ENCODE measurements at places on chromosomes 12 and 14.

DNA sequence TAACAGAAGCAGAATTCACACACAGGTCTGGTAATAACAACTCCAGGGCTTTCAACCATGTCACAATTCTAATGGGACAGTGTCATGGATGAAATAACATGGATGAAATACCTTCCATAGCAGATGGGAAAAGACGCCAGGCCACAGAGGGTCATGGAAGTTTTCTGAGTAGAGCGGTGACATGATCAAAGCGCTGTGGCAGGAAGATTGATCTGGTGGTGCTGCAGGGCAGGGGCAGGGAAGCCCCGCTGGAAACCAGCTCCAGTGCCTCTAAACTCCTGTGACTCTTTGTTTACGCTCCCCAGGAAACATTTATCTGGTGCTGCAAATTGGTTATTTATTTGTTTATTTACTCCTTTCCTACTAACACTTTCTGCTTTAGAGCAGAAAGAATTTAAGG lies 108.3 kb upstream of the HMGA2 start:
- no peak for DNase-seq

DNA sequence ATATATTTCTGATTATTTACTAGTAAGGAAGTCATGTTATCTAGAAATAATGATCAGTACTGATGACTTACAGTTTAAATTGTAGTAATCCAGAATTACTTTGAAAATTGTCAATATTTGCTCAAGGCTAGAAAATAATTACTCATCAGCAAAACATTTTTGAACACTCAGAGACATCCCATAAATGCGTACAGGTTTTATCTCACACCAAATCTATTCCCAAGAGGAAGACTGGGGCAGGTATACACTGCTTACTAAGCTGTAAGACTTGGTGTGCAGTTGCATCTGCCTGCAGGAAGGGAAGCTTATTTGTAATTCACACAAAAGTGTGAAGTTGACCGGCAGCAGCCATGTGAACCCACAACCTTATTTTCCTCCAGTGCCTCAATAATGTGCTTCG lies 146.4 kb downstream of the CCER1 start:
- no peak for DNase-seq

- no peak for DNase-seq
Observed at GRCh38 chr12:121470751-121471150, 70.8 kb downstream of the RNF34 start.

DNA sequence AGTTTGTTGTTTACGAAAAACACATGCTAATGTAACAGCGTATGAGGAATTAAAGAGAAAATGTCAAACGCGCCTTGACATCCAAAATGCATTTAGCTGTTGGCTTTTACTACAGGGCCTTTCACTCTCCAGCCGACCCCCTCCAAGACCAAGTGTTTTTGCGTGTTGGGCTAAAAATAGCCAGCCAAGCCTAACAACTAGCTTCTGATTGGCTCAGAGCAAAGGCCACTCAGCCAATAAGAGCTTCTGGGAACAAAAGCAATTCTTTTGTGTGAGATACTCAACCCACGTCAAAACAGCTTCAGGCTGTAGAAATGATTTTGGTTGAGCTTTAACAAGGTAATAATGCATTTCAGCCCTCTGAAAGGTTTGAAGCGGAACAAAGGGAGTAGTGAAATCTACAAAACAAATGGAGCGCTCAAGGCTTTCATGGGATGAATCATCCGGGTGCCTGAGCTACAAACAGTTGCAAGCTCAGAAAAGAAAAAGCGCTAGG lies 198.7 kb upstream of the DCN start:
- DNase-seq, result no peak

DNA sequence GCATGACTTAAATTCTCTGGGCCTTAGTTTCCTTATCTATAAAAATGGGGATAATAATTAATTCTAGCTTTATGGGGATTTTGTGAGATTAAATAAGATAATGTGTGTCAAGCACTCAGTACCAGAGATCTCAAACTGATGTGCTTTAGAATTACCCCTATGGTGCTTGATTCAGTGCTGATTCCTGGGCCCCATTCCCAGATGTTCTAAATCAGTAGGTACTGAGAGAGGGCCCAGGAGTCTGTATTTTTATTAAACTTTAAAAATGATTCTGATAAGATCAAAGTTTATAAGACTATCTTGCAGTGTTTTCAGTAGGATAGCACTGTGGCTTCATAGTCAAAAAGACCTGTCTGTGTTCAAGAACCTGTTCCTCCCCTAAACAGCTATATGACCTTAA lies 89.1 kb upstream of the RIC8B start:
- no peak for DNase-seq

DNA sequence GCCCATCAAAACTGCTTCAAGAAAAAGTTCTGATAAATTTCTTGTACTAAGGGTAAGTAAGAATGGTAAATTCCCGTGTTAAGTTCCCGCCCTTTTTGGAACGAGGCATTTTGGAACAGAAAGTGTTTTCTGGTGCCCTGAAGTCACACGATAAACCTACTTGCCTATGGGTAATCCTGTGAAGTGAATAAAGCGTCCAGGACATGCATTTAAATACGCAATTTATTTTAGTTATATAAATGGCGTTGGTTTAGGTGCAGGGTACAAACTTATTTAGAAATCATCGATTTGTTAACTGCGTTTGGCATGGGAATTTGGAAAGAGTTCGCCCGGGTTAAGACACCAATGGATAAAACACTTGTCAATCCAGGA lies 715 bp upstream of the RAP1B start:
- no peak for DNase-seq

- DNase-seq, result no peak
Observed at GRCh38 chr12:76101739-76102385, 17.4 kb upstream of the NAP1L1 start.

- no peak for DNase-seq
Observed at GRCh38 chr14:105411985-105412770, 7.4 kb upstream of the MTA1 start.

DNA sequence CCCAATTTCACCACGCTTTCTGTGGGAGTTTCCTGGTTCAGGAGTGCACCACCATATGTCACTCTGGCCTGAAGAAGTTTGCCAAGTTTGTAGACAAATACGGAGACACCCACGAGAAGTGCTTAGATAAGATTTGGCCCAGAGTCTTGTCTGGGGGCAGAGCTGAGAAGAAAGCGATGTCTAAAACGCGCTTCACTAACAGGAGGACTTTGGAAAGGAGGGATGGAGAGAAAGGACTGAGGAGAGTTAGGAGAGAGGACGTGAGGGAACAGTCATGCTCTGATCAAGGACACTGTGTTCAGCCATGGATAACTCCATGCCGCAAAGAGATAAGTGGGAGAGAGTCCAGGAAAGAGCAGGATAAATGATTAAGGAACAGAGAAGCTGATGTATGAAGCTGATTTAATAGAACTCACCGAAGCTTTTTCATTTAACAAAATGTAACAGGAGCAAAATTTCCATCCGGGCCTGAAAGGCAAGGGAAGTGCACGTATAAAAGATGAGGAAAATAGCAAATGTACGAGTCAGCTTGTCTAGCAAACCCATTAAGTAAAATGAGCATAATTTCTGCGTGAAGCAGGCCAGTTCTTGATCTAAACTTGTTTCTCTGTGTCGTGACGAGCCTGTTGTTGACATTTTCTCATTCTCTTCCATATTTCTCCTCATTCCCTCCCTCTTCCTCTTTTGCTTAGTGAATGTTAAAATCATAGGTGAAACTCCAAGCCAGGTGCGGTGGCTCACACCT lies 23.4 kb upstream of the MAP3K9 start:
- DNase-seq, result no peak

GRCh38 chr12:109714141-109714912 lies 702 bp downstream of the FAM222A start:
- DNase-seq, result peak; percentile 46

GRCh38 chr12:56034586-56035332 lies 7.0 kb upstream of the RPS26 start:
- DNase-seq, result no peak

DNA sequence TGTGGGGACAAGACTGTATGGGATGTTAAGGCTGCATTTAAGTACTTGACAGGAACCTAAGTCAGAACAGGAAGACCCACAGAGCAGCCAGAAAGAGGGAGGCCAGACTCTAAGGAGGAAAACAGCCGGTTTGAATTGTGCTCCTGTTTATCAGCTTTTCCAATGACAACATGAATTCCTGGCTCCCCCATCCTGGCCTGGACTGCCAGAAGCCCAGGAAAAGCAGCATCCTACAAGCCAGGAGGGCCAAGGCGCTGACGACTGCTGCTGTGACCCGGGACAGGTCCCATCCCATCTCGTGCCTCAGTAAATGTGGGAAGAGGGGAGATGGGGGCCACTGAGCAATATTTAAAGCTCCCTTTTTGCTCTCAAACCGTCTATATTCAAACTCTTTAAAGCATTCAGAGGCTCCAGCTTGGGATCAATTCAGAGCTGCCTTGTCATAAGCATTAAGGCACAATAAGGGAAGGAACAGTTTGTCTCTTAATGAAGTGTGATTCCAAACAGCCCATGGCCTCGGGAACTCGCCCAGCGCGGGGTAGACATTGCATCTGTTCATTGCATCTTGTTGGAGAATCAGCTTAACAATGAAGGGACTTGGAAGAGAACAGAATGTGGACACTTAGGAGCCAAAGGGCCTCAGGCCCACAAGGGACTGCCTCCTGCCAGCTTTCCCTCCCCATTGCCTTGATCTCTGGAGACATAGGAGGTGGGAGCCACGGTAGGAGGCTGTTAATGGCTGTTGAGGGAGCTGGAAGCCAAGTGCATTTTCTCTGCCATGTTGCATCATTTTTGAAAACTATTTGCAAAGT lies 49.6 kb downstream of the CMKLR1 start:
- no peak for DNase-seq

DNA sequence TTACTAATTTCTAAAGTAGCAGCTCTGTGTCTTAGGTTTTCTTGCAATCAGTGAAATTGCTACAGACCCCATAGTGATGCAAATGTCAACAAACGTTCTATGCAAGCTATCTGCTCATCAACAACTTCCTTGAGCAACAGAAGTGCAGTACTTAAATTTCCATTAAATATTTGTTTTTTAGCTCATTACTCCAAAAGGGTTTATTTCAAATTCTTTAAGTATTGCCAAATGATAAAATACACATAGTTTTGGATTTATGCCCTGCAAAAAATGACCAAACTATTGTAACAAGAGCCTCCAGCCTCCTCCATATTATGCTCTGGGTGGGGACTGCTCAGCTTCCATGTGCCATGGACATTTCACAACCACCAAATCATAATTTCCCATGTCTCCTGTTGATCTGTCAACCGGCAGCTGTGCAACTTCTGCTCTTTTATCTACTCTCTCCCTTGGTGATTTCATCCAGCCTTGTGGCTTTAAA lies 4.4 kb downstream of the BDKRB1 start:
- no peak for DNase-seq

DNA sequence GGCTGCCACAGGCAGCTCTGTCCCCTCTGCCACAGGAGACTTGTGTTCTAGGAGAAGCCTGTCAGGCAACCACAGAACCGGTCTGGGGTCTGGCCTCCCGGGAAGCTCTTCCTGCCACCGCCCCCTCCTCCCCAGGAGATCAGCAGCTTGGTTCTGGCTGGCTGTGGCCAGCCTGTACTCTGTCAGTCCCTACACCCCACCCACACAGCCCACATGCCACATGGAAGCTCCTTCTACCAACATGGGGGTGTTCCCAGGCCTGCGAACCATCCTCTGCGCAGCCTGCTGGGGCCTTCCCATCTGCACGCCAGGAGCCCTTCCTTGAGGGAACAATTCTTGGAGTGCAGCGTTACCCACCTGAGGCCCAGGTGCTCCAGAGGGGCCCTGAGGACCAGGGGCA lies 16.8 kb downstream of the TMEM106C start:
- DNase-seq, result no peak

- no peak for DNase-seq
Observed at GRCh38 chr12:15717940-15718567, 71.1 kb downstream of the EPS8 start.

DNA sequence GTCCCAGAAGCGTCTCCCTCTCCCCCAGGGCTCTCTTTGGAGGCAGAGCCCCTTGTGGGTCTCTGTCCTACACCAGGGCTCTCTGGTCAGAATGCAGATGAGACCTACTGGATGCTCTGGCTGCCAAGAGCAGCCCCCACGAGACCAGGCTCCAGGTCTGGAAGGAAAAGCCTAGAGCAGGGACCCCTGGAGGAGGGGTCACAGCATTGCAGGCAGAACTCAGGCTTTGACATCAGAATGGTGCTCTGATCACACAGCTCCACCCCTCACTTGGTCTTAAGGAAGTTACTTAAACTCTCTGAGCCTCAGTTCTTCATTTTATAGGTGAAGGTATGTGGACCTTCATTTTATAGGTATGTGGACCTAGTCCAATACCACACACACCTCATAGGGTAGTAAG lies 83.1 kb downstream of the ARL6IP4 start:
- no peak for DNase-seq

DNA sequence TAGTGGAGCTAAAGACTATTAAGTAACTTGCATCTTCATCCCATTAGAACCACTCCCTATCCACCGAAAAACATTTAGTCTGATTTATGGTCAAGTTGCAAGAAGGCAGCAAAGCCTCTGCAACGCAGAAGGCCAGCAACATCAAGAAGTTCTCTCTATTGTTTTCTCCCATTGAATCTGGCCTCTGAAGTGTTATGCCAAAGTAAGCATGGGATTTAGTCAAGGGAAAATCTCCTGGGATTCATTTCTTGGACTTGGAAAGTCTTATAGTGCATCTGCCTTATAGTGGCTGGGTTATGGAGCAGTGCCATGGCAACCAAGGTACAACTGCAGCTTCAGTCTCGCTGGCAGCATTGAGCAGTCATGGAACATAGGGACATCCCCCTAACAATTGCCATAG lies 87.7 kb upstream of the KRR1 start:
- no peak for DNase-seq

- no peak for DNase-seq
Observed at GRCh38 chr12:93317227-93317626, 60.5 kb upstream of the NUDT4 start.

DNA sequence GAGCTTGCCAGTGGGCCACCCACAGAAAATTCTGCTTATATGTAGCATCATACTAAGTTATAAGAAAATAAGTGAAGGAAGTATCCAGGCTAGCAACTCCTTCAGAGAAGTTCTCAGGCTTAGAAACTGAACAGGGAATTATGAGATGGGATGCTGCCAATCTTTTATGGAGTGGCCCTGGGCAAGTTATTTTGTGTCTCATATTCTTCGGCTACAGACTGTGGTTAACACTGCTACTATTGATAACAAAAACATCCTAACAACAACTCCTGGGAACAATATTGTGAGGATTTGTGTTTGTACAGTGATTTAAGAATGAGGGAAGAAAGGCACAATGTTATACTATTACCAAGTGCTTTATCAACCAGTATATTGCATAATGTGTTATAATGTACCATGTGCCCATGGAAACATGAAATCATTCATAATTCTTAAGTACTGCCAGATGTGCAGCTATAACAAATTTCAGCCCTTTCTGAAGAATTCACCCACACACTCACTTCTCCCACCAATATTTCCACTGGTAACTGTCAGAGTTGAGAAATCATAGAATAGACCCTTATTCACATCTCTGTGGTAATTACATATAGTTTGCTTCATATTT lies 113.3 kb upstream of the SOX5 start:
- DNase-seq, result no peak

DNA sequence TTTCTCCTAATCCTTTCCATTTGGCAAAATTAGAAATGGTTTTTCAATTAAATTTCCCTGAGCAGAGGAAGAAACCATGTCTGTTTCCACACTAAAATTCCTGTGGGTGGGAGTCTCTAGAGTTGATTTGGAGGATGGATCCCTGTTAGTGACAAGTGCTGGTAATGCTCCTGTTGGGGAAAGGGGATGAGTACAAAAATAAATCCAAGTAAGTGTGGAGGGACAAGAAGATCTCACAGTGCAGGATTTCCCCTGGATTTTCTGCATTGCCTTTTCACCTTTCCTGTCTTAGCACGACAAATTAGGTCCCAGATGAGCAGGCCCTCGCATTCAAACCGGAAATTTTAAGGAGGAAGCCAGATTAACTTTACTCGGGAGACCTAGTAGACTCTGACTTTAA lies 107.5 kb downstream of the DAD1 start:
- no peak for DNase-seq
